ENCODE measurements at places on chromosomes 4 and X. TPM values are rescaled to one million over a fixed set of nuclear protein-coding genes. Genes with fewer than 3 reads are reported as not detected.

DNA sequence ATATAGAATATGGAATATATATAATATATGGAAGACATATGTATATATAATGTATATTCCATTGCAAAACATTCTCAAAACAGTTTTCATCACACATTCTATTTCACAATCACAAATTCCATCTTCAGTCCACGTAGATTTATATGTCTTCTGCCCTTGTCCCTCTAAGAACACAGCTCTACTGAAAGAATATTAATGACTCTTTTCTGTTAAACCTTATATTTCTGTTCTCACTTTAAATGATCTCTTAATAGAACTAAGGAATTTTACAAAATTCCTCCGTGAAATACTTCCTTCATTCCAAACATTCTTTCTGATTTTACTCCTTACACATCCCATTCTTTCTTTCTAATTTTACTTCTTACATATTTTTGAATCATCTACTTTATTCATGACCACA, 1043.1 kb upstream of the PABPC4L start:
- H3K27me3 ChIP-seq = no peaks in the 10 kb centered on the region
- H3K36me3 ChIP-seq = no peaks in the 10 kb centered on the region
- H3K4me1 ChIP-seq = peaks cover 3% of the 10 kb centered on the region
- H3K4me3 ChIP-seq = no peak overlapping the region
- H3K27ac ChIP-seq = no peak overlapping the region

DNA sequence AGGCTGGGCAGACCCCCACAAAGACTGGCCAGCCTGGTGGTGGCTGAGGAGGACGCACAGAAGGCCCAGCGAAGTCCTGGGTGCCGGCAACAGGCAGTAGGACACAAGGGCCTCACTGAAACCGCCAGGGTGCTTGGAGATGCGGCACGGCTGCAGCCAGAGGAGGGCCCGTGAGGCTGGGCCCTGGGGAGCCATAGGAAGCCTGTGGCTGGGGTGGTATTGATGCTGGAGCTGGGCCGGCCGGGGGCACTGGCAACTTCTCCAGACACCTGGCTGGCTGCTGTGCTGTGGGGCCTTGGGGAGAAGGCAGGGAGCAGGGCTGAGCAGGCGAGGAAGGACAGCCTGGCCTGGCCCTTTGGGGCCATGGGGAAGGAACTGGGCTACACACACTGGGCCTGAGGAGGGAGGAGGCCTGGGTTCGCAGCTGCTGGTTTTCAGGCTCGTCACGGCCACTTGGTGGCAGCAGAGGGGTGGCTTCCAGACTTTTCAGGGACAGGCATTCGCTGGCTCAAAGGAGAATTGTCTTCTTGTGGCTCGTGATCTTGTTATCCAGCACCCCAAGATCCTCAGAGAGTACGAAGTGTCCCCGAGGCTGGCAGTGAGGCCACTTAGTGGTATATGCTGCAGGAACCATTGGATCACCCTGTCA, 37.2 kb downstream of the ATP2B3 start:
- H3K27me3 ChIP-seq = no peaks in the 10 kb centered on the region
- DNase-seq = no peak
- H3K27ac ChIP-seq = no peak overlapping the region
- no peak overlapping the region for H3K4me3 ChIP-seq
- no peaks in the 10 kb centered on the region for H3K36me3 ChIP-seq

SCD5 gene
- 36.6 TPM for total RNA-seq

FATE1 gene
- total RNA-seq = 0.29 TPM

- DNase-seq = no peak
- H3K27me3 ChIP-seq = no peaks in the 10 kb centered on the region
- H3K27ac ChIP-seq = no peak overlapping the region
- H3K36me3 ChIP-seq = peaks cover 7% of the 10 kb centered on the region
- H3K4me1 ChIP-seq = peaks cover 3% of the 10 kb centered on the region
Measured at GRCh38 chr4:173243321-173243720, 74.7 kb downstream of the GALNT7 start.

- DNase-seq = no peak
- H3K27me3 ChIP-seq = no peaks in the 10 kb centered on the region
- no peak overlapping the region for H3K27ac ChIP-seq
- no peaks in the 10 kb centered on the region for H3K36me3 ChIP-seq
- H3K4me1 ChIP-seq = peaks cover 8% of the 10 kb centered on the region
- no peak overlapping the region for H3K4me3 ChIP-seq
Measured at GRCh38 chrX:4841216-4841745, 1127.8 kb upstream of the PRKX start.

CCDC110 gene
- 0.94 TPM for total RNA-seq

DNA sequence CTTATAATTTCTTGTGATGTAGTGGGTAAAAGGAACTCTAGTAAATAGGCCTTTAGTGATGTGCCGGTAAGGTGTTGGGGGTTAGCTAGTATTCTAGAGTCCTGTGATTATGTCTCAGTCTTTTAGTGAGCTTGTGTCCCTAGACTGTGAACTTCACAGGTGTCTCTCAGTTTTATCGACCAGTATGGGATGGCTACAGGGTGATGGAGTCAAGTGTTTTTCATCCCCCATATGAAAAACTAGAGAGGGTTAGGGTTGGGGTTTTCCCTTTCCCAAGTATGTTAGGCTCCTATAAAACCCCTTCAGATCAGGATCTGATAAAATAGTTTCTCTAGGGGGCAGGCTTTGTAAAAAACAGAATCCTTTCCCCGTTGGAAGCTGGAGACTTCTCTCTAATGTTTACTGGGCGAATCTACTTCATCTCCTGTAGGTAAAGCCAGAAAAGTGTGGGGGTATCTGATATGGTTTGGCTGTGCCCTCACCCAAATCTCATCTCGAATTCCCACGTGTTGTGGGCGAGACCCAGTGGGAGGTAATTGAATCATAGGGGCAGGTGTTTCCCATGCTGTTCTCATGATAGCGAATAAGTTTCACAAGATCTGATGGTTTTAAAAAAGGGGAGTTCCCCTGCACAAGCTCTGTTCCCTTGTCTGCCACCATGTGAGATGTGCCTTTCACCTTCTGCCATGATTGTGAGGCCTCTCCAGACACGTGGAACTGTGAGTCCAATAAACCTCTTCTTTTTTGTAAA, 120.8 kb downstream of the DTHD1 start:
- H3K4me1 ChIP-seq = no peaks in the 10 kb centered on the region
- no peak for DNase-seq
- no peak overlapping the region for H3K27ac ChIP-seq
- no peaks in the 10 kb centered on the region for H3K27me3 ChIP-seq
- H3K4me3 ChIP-seq = no peak overlapping the region
- H3K36me3 ChIP-seq = no peaks in the 10 kb centered on the region

DNA sequence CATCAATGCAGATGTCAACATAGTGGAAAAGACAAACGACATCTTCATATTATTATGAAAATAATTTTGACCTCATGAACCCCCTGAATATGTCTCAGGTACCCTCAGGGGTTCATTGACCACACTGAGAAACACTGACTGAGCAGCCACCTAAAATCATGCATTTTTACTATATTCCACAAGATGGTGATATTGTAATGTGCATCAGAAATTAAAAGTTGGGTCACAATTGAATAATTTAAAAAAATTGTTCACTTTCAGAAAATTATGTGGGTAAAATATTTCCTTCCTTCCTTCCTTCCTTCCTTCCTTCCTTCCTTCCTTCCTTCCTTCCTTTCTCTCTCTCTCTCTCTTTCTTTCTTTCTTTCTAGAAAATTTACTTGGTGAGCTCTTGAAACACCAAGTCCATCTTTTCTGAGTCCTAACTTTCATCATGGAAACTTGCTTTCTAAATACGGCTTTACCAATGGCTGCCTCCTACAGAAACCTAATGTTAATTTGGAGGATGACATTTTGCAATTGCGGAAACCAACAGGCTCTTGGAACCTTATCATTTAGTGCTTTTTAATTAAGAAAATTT, 103.6 kb downstream of the RTL3 start:
- no peaks in the 10 kb centered on the region for H3K36me3 ChIP-seq
- no peaks in the 10 kb centered on the region for H3K27me3 ChIP-seq
- no peak overlapping the region for H3K4me3 ChIP-seq
- H3K27ac ChIP-seq = no peak overlapping the region
- DNase-seq = no peak

GRCh38 chr4:26836539-26836938, 24.1 kb upstream of the STIM2 start:
- no peak overlapping the region for H3K27ac ChIP-seq
- H3K4me1 ChIP-seq = peaks cover 6% of the 10 kb centered on the region
- DNase-seq = no peak
- no peaks in the 10 kb centered on the region for H3K36me3 ChIP-seq
- no peak overlapping the region for H3K4me3 ChIP-seq

DNA sequence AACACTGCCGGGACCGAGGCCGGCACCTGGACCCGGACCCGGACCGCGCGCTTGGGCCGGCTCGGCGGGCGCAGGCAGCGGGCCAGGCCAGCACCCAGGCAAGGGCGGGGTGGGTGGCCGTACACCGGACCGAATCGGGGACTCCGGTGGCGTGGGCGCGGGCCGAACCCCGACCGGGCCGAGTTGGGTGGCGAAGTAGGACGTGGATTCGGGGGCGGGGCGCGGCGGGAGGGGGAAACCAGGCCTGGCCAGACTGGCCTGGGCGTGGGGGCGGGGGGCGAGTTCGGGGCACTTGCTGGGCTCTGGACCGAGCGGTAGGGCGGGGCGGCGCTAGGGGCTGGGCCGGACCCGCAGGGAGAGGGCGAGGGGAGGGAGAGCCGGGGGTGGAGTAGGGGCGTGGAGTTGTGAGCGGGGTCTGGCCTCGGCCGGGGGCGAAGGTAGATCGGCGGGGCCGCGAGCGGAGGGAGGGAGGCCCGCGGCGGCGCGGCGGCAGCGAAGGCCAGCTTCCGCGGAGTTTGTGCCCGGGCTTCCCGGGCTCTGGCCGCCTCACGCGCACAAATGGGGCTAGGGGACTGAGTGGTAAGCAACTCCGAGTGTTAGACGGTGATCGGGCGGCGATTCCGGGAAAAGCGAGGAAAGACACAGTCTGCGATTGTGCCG, 1.8 kb upstream of the BCORL1 start:
- DNase-seq = peak; percentile 74
- H3K36me3 ChIP-seq = no peaks in the 10 kb centered on the region
- H3K27me3 ChIP-seq = no peaks in the 10 kb centered on the region
- no peak overlapping the region for H3K4me3 ChIP-seq
- peaks cover 4% of the 10 kb centered on the region for H3K4me1 ChIP-seq
- H3K27ac ChIP-seq = no peak overlapping the region

TCEAL2 gene
- 2.8 TPM for total RNA-seq

DNA sequence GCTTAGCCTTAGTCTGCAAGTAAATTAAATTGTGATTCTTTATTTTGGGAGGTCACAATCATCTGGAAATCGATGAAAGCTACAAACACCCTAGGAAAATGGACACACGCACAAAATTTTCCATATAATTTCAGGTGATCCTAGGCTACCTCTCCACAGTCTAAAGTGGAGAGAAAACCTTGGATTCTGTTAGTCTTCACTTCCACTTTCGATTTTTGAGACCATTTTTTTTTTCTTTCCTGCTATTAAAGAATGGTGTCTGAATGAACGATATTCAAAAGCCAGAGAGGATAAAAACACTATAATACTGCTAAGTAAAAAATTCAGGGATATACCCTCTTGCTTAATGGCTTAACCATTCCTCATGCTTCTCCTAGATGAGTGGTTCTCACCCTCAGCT, 1.7 kb downstream of the FBXL5 start:
- H3K4me3 ChIP-seq = peak overlapping the region; percentile 99
- peaks cover 7% of the 10 kb centered on the region for H3K36me3 ChIP-seq
- peak overlapping the region; percentile 95 for H3K27ac ChIP-seq
- H3K4me1 ChIP-seq = peaks cover 36% of the 10 kb centered on the region
- no peak for DNase-seq

FSTL5 gene
- total RNA-seq = 3.6 TPM

DNA sequence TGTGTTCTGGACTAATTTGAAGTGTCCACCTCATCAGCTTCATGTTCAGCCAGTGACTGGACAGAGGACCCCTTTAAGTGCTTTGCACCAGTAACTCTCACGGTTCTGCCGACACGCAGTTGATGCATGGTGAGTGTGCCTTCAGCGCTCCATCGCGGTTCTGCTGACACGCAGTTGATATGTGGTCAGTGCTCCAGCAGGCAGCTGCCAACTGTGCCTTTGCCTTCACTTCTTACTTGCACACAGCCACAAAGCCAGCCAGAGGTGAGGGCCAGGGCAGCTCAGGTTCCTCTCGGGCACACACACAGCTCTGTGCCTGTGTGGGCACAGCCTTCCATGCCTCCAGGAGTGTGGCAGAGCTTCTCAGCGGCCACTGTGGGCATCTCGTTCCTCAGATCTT, 12.4 kb downstream of the NKX1-1 start:
- H3K27ac ChIP-seq = no peak overlapping the region
- no peaks in the 10 kb centered on the region for H3K27me3 ChIP-seq
- no peak overlapping the region for H3K4me3 ChIP-seq
- no peaks in the 10 kb centered on the region for H3K4me1 ChIP-seq
- DNase-seq = no peak

GRCh38 chr4:144399927-144400326, 246.0 kb upstream of the HHIP start:
- H3K4me1 ChIP-seq = peaks cover 3% of the 10 kb centered on the region
- DNase-seq = no peak
- H3K27ac ChIP-seq = no peak overlapping the region

DNA sequence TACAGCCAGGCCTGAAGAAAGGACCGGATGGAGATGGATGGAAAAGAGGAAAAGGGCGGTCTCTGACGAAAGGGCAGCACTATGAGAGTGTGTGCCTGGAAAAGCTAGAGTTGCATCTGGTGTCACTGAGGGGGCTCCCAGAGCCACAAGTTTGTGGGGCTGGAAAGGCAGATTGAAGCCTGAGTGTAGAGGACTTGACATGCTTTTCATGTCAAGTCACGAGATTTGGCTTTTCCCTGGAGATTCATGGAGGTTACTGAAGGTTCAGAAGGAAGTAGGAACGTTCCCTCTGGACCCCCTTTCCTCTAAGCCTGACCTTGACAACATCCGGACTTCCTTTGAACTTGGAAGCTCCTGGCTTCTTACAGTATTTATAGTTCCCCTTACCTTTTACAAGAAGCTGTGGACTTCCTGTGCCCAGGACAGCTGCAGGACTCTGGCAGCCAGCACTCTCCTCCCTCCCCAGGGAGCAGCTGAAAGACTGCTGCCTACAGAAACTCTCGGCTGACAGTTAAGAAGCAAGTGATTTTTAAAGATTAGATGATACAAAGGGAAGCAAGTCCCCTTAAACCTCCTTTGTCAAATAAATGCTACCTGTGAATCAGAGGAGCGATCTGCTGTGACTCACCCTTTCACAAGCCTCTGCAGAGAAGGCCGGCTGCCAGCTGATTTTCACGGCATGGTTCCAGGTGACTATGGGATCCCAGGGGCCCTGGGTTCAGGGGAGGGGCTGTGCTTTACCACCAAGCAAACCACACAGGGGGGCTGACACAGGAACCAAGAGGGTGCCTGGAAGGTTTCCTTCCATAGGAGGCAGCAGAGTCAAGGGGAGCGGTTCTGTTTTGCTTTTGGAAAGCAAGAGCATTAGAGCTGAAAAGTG, 72.9 kb upstream of the STIM2 start:
- peaks cover 16% of the 10 kb centered on the region for H3K4me1 ChIP-seq
- no peaks in the 10 kb centered on the region for H3K36me3 ChIP-seq
- peak overlapping the region; percentile 40 for H3K4me3 ChIP-seq
- no peak for DNase-seq

- H3K27ac ChIP-seq = no peak overlapping the region
- H3K36me3 ChIP-seq = peaks cover 3% of the 10 kb centered on the region
- H3K4me3 ChIP-seq = no peak overlapping the region
- H3K27me3 ChIP-seq = no peaks in the 10 kb centered on the region
Measured at GRCh38 chrX:13955095-13955647, 74.5 kb downstream of the GEMIN8 start.
